GM19239 (cell line): ENCODE measurements at places on chromosomes 6 and 20.

GRCh38 chr6:80489911-80490635, 383.6 kb downstream of the BCKDHB start:
- DNase-seq: no peak

- no peak for DNase-seq
These were observed 17.6 kb upstream of the CTAGE9 start for GRCh38 chr6:131728296-131728939.

DNA sequence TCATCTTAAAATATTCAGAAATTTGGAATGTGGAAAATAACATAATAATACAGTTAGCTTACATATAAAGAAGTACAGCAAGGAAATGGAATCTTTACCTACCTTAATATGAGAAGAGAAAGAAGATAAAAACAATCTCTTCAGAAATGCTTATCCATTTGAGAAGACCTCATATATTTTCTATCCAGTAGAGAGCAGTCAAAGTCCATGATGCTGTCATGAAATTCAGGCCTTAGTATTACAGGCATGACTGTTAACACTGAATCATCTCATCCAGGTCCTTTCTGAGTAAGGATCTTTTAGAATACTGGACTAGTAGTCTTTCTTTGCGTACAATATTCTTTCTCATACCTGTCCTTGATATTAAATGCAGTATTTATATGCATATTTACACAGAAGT, 713.4 kb downstream of the CD109 start:
- DNase-seq: no peak

DNA sequence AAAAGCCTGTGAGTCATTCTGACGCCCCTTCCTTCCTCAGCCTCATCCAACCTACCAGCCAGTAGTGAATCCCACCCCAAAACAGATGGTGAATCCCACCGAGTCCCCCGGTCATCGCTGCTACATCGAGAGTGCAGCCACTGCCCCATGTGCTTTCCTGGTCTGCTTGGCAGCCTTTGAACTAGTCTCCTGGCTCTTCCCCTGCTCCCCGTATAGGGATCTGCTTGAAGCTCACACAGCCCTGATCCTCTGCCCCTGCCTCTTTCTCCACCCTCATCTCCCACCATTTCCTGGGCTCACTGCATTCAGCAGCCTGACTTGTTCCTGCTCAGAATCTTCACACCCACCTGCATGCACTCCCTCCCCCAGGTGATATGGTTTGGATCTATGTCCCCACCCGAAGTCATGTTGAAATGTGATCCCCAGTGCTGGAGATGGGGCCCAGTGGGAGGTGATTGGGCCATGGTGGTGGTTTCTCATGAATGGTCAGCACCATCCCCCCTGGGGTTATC, 14.6 kb downstream of the SYNJ2 start:
- DNase-seq: no peak

DNA sequence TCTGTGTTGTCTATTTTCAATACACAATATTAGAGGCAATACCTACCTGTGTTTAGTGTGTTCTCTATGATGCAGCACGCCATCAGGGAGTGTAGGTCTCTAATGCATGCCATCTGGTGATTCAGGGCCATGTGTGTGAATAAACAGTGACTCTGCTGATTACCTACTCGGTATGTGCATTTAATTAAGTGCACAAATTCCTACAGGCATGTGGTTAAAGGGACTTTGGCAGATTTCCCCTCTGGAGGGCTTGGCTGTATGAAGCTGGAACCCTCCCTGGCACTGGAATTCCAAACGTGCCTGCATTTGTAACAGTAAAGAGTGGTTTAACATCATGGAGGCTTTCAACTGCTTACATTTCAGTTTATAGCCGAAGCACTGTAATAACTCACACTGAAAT, 401.5 kb upstream of the SASH1 start:
- no peak for DNase-seq

DNA sequence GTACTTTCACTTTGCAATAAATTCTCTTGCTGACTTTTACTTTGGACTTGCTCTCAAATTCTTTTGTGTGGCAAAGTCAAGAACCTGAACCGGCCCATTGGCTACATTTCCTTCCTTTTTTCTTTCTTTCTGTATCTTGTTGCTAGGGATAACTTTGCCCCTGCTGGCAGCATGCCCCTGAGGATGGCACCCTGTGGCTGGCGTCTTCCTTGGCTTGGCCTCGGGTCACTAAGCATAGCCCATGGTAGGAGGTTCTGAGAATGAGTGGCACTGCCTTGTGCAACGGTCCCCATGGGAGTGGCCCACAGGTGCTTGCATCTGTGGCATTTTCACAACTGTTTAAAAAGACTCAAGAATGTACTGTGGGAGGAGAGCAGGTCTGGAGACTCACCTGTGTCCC, 14.0 kb upstream of the HLA-F start:
- DNase-seq: no peak

DNA sequence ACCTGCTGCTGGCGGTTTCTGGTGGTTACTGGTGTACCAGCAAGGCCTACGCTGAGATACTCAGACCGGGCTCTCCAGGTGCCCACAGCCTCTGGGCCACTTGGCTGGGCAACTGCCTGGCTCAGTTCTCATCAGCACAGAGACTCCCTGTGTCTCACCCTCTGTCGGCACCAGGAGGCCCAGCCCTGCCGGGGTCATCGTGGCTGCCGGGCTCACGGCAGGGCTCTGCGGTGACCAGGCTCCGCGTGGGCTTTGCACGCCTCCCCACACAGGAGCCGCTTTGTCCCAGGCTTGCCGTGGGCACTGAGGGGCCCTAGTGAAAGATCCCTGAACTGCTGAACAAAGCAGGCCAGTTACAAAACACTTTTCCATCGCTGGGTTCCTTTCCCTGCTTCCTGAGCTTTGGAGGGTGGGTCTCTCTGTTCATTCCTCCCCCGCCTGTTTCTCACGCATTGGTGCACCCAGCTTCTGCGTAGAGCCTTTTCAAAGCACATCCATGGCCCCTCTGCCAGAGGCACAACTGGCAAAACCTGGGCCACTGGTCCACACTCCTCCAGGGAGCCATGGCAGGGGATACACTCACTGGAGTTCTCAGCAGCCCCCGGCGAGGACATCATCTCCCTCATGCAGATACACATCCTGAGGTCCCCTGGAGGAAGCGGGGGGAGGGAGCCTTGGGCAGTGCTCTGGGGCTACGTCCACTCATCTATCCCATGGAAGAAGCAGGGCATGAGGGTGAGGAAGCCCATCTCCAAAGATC, 117.0 kb downstream of the NFATC2 start:
- DNase-seq: no peak

GRCh38 chr6:30272032-30272431, 54.7 kb upstream of the TRIM39 start:
- DNase-seq: no peak

DNA sequence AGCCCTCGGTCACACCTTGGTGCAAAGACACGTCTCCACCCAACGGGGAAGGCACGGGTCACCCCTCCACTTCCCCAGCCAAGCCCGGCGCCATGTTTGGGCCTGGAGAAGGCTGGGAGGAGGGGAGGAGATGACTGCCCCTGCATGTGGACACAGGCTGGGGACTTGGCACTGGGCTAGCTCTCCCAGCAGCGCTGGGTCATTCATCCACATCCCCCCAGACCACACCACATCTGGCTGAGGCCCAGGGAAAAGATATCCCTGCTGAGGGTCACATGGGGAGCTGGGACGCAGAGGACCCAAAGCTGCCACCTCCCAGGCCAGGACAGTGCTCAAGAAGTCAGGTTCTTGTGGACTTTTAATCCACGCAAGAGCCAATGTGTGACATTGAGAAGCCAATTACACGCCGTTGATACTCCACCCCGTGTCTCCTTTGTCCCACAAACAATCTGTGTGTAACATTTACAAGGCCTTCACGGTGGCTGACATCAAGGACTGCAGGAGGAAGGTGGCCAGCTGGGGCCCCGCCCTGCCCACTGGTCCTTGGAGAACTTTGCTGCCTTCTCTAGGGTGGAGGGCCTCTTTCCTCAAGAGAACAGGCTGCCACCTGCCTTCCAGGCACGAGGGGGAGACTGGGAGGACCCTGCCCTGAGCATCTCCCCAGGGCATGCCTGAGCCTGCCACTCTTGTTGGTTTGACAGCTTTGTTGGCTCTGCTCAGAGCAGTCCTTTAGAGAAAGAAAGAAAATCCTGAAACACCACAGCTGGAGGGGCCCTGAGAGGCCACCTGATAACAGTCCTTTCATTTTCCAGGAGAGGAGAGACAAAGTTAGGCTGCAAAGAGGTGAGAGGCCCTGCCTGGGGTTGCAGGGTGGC, 5.3 kb upstream of the IP6K3 start:
- no peak for DNase-seq

- no peak for DNase-seq
These were observed 102.6 kb upstream of the RSPO3 start for GRCh38 chr6:127015858-127016257.

- DNase-seq: no peak
These were observed 168.5 kb upstream of the ID4 start for GRCh38 chr6:19668710-19669109.

DNA sequence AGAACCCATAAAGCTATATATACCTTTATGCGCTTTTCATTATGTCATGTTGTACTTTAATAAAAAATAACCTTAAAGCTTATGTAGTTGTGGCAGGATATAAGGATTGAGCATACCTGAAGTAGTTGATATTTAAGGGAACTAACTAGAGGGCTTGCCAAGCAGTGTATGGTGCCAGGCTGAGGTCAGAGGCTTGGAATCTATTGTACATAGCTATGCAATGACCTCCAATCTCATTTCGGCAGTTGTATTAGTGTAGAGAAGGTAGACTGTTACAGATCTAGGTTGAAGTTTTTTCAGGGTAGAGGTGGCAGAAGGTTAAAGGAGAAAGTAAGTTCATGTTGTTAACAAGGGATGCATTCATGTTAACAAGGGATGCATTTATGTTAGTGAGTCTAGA, 397.7 kb upstream of the HS3ST5 start:
- DNase-seq: no peak

DNA sequence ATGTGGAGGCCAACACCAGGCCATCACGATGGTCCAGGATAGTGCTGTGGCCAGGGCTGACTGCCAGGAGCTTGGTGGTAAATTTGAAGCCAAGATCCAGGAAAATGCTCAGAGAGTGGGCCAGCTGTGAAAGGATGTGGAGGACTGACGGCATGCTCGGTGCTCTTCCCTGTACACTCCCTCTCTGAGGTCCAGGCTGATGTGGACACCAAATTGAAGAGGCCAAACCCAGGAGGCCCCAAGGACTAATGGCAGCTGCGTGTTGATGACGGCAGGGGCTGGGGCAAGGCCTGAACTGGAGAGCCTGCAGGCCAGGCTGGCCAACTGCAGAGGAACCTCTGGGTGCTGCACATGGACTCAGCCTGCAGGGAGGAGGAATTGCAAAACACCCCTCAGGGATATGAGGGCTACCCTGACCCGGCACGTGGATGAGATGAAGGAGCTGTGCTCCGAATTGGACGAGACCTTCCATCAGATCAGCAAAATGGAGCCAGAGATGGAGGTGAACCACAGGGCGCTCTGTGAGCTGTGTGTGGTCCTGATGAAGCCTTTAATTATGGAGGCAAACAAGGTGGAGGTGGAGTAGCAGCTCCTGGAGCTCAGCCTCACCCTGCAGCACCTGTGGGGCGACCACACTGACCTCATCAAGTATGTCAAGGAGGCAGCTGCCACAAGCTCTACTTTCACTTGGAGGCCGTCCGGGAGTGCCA, 6.9 kb upstream of the RAET1E start:
- DNase-seq: no peak

DNA sequence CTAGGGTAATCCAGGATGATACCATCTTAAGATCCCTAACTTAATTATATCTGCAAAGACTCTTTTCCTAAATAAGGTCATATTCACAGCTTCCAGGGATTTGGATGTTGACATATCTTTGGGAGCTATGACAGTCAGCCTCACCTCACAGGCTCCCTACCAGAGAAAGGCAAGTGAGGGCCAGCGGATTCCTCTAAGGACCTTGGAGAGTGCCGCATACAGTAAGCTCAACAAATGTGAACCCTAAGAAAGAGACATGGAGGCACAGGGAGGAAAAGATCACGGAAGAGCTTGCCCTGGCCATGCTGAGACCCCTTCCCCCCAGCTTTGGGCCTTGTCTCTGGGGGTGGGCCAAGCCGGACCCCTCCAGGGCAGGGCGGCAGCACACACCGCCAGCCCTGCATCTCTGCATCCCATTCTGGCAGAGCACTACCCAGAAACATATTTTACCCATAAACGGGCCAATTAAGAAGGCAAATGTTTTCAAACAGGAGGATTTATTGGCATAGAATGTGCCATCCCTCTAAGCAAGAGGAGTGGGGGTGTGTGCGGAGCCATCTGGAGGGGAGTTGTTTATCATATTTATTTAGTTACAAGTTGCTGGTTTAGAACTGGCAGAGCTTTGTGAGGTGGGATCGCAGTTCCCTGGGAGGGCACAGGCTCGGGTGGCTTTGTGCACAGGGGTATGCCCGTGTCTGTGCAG, 55.4 kb downstream of the CHMP4B start:
- no peak for DNase-seq

- DNase-seq: peak; percentile 29
These were observed 71.9 kb upstream of the CNR1 start for GRCh38 chr6:88238065-88238464.

DNA sequence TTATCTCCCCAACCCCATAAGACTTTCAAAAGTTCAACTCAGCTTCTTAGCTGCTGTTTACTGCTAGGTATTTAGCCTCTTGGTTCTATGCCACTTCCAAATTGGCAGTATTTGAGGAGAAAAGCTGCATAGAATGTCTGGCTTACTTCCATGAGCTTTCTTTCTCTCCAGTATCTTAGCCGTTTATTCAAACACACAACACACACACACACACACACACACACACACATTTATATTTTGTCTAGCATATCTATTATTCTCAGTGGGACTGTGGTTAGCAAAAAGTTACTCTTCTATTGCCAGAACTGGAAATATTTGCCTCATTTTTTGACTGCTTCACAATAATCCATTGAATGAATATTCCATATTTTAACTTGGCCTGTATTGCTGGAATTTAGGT, 634.2 kb upstream of the IMPG1 start:
- no peak for DNase-seq

- DNase-seq: no peak
These were observed 11.1 kb downstream of the TPD52L1 start for GRCh38 chr6:125164696-125165095.

DNA sequence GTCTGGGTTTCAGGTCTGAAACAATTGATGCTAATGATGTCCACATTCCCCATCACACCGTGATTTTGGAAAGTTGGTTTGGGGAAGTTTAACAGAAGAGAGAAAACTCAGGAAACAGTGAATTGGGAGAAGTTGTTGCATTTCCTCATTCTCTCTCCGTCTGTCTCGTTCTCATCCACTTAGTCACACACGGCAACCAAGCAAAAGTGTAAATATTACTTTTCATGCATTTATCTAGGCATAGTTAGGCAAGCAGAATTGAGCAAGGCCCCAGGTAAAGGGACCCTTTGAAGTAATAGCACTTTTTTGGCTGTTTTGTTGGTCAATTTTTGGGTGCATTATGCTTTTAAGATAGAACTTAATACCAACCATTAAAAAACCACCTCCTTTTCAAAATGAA, 137.0 kb upstream of the SULF2 start:
- DNase-seq: no peak

DNA sequence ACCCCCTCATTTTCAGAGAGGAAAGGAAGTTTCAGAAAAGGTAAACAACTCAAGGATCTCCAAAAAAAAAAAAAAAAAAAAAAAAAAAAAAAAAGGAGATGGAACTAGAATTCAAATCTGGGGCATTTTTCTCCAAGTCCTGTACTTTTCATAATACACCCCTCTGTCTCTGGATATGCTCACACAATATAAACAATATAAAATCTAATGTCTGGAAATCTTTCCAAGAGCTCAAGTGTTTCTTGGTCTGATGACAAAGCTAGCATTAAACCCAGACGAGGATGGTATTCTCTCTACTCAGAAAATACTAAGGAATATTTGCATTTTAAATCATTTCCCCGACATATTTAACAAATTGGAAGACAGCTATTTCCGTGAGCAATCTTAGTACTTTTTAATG, 5.8 kb downstream of the GCM1 start:
- DNase-seq: no peak

GRCh38 chr6:40526036-40526435, 61.1 kb downstream of the LRFN2 start:
- DNase-seq: no peak
